Activated T-helper 1 cell treated with anti-CD3 and anti-CD28 coated beads, Interleukin-2, amount 50 U/mL, for 16 hours (primary cell): ENCODE measurements at places on chromosomes 4 and X.

DNA sequence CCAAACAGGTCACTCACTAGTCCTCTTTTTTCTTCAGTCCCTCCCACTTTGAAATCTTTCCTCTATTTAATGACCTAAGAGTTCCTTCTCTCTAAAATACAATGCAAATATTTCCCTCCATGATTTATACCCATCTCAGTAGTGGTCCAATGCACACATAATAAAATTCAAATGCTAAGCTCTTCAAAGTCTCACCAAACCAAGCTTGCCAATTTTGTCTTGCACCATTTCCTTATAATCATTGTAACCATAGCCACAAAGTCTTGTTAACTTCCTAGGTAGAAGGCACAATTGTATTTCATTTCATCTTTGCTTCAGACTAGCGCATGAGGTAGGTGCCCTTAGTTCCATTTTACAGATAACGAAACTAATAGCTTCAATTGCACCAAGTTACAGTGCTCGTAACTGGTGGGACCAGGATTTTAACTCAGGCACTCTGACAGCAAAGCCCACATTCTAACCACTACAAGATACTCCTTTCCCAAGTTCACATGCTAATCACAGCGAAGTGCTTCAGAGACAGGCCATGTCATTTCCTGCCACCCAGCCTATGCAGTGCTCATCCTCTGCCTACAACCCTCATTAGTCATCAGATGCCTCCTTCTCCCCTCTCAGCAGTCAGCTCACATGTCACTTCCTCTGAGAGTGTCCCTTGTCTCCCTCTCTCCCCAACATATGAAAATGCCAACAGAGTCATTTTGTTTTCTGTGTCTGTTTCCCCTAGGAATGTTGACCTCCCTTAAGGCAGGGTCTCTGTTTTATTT, 66.9 kb upstream of the PPARGC1A start:
- no peak for DNase-seq

DNA sequence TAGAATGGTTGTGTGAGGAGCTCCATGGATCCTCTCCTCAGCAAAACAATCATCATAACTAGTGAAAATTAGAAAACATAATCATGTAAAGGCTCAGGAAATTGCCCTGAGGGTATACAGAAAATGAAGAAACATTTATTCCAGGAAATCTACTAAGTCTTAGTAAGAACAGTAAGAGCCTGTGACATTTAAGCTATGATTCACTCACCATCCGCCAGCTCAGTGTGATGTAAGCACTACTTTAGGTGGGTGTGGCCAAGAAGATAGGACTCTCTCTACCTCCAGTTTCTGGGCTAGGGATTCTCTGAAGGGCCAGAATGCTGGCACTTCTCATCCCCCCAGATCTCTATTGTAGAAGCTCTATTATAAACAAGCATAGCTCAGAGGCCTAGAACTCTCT, 147.5 kb downstream of the DLG3 start:
- no peak for DNase-seq

- DNase-seq = no peak
Measured at GRCh38 chr4:91577864-91578263, 725.9 kb upstream of the GRID2 start.

GRCh38 chr4:47913861-47914219, 543 bp downstream of the NFXL1 start:
- peak; percentile 11 for DNase-seq

- no peak for DNase-seq
Measured at GRCh38 chrX:136810493-136810892, 29.8 kb upstream of the ARHGEF6 start.

DNA sequence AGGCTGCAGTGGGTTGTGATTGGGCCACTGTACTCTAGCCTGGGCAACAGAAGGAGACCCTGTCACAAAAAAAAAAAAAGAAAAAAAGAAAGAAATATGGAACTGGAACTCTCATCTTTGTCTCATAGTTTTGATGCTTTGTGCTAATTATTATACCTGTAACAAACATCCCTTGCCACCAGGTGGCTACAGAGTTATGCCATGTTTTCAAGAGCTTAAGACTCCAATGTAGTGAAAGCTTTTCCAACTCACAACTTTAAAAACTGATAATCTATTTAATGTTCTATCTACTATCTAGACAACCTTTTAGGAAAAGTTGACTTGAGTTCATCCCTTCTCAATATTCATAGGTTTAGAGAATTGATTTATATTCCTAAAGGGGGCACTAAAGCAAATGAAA, 42.4 kb downstream of the HTR2C start:
- no peak for DNase-seq

DNA sequence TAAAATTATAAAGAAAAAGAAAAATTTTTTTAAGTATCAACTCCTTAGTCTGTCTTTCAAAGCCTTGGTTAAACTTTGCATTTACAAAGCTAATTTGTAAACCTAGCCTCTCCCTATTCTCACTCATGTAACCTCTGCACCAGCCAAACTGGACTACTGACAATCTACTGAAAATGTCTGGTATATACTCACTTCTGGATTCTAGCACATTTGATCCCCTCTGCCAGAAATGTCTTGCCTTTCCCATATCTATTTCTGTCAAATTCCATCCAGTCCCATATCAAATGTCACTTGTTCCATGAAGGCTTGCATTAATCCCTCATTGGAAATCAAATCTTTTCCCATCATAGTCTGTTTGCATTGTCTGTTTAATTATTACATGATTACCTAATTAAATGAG, 105.8 kb upstream of the KLHL13 start:
- no peak for DNase-seq

GRCh38 chrX:38898261-38898660, 97.0 kb downstream of the MID1IP1 start:
- DNase-seq = no peak

- peak; percentile 7 for DNase-seq
Measured at GRCh38 chrX:101417981-101418841, 10.2 kb downstream of the HNRNPH2 start.

DNA sequence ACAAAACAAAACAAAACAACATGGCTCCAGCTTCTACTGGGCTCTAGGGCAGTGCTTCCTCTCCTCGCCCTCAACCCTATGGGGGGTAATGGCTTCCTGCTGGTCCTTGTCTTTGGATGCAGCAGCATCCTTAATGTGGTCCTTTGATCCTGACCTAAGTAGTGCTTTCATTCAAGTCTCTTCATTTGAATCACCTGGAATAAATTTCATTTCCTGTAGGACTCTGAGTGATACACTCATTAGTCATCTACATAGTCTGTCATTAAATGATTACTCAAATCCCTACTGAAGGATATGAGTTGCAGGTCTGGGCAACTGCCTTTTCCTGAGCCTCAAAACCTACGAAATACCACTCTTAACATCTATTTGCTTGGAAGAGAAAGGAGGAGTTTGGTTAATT, 54.5 kb downstream of the RHOH start:
- no peak for DNase-seq

DNA sequence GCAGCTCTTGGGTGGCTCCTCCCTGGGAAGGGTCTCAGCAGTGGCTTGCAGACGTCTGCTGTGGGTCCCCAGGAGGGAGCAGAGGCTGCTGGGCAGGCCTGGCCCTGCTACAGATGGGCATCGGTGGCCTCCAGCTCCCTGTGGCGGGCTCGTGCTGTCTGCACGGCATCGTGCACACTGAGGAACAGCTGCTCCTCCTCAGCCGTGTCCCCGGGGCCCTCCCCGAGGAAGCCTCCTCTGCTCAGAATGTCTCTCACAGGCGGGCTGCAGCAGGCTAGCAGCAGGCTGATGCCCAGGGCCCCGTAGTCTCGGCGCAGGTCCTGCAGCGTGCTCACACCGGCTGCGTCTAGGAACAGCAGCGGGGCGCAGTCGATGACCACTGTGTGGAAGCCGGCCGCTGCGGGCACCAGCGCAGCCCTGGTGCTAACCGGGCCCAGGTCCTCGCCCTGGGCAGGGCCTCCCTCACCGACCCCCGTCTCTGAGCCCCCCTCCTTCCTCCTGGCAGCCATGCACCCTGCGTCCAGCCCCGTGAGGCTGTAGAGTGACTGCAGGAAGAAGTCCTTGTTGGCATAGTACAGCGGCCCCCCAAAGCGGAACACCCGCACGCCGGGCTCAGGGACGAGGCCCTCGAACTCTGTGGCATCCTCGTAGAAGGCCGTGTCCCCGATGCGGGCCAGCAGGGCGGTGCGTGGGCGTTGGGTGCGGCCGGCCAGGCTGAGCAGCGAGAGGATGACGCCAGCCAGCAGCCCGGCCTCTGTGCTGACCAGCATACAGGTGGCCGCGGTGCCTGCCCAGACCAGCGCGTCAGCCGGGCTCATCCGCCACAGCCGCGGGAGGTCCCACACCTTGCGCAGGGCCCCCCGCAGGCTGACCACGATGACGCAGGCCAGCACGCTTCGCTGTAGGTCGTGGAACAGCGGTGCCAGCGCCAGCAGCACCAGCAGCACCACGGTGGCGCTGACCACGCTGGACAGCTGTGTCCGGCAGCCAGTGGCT, 2.2 kb downstream of the IDUA start:
- no peak for DNase-seq

GRCh38 chr4:47309165-47309564, 154.3 kb downstream of the COMMD8 start:
- DNase-seq = no peak

- no peak for DNase-seq
Measured at GRCh38 chr4:38582889-38583470, 81.0 kb upstream of the KLF3 start.

DNA sequence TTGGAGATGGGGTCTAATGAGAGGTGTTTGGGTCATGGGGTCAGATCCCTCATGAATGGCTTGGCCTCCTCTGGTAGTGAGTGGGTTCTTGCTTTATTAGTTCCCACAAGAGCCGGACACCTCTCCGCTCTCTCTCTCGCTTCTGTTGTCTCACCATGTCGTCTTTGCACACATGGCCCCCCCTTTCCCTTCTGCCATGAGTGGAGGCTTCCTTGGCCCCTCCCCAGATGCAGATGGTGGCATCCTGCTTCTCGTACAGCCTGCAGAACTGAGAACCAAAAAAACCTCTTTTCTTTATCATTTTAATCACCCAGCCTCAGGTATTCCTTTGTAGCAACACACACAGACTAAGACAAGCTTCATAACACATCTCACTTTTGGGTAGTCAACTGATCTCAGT, 49.6 kb upstream of the SPRY1 start:
- DNase-seq = no peak

DNA sequence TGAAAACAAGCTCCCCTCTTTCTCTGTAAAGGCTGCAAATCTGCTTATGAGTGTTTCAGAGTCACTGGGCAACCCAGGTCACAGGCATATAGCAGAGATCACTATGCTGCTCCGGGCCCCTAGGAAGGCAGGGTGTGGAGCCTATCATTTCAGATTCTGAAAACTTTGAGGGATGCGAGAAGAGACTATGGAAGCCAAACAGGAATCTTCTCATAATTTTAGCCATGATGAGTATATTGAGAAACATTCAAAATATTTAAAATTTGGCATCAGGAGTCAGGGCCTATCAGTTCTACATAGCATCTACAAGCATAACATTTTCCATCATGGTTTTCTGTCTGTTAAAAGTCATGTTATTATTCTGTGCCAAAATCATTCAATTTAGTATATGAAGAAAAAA, 61.7 kb upstream of the ATXN3L start:
- DNase-seq = no peak

DNA sequence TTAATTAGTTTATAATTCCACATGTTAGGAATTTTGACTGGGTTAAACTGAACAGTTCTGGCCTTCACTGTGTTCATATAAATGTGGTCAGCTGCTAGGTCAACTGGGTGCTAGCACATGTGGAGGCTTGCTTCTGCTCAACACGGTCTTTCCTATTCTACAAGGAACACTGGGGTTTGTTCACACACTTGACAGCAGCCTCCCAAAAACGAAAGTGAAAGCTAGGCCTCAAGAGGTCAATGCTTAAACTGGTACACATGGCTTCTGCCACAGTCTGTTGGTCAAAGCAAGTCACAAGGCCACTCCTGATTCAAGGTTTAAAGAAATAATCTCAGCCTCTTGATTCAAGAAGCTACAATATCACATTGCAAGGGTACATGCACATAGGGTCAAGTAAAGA, 126.5 kb downstream of the QDPR start:
- no peak for DNase-seq

- DNase-seq = no peak
Measured at GRCh38 chr4:62053974-62054373, 853.8 kb downstream of the ADGRL3 start.
